Activated CD8-positive, alpha-beta T cell treated with anti-CD3 and anti-CD28 coated beads, Interleukin-2, amount 10 ng/mL, durations not matched to agents 7 days and 5 days (primary cell): ENCODE measurements at places on chromosomes 3 and 15.
A peak's percentile ranks its signal among the peaks of the same experiment; 100 is the strongest.

- H3K4me1 ChIP-seq, result peaks cover 13% of the 10 kb centered on the region
- H3K36me3 ChIP-seq, result no peaks in the 10 kb centered on the region
- H3K4me3 ChIP-seq, result no peak overlapping the region
- DNase-seq, result peak; percentile 38
- no peak overlapping the region for H3K27ac ChIP-seq
- peaks cover 43% of the 10 kb centered on the region for H3K27me3 ChIP-seq
These were observed 951 bp downstream of the GPR62 start for GRCh38 chr3:51955893-51956770.

DNA sequence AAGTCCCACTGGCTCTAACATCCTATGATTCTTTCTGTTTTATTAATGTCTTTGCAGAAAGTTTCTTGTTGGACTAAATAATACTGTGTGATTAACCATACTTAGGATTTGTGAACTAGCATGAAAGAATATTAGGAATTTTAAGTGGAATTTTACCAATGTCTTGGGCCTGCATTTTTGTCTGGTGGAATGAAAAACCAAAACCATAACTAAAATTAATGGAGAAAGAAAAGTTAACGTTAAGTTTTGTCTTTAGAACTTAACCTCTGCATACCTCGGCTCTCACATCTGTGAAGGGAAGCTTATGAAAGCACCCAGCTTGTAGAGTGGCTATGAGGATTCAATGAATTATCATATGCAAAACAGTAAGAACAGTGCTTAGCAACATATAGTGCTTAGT is 6.5 kb downstream of the FBN1 start:
- no peaks in the 10 kb centered on the region for H3K4me1 ChIP-seq
- H3K27ac ChIP-seq, result no peak overlapping the region
- H3K36me3 ChIP-seq, result no peaks in the 10 kb centered on the region
- no peak overlapping the region for H3K4me3 ChIP-seq

GRCh38 chr3:161854232-161854771 is 357.7 kb downstream of the OTOL1 start:
- no peaks in the 10 kb centered on the region for H3K27me3 ChIP-seq
- DNase-seq, result peak; percentile 27
- H3K36me3 ChIP-seq, result no peaks in the 10 kb centered on the region
- no peak overlapping the region for H3K4me3 ChIP-seq

GRCh38 chr3:19945969-19946831 is 697 bp upstream of the RAB5A start:
- peaks cover 30% of the 10 kb centered on the region for H3K36me3 ChIP-seq
- H3K4me1 ChIP-seq, result peaks cover 38% of the 10 kb centered on the region

GRCh38 chr15:29533647-29534046 is 264.0 kb upstream of the NSMCE3 start:
- H3K27ac ChIP-seq, result no peak overlapping the region
- no peak for DNase-seq
- H3K36me3 ChIP-seq, result no peaks in the 10 kb centered on the region
- no peaks in the 10 kb centered on the region for H3K4me1 ChIP-seq

DNA sequence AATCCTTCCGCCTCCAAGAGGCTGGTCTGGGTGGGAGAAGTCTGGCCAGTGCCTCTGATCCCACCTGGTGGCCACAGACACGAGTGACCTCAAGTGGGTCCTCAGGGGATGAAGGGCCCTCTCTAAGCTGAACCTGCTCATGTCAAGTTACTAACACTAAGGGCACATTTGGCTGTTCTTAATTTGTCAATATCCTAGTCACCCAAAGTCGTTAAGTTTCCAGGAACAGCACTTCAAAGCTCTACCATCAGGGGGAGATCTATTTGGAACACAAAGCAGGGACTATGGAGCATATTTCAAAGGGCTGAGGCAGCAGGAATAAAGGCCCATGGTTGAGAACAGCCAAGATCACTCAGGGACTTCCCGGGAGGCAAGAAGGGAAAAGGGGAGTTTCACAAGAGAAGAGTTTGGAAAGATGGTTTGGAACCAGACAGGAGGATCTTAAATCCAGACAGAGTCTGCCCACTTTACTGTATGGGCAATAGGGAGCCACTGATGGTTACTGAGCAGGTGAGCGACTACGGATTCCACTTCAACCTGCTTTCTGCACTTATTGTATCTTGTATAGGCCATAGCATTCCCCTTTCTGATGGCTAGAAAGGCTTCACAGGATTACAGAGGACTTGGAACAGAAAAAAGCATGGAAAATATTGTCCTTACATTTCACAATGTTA is 13.7 kb downstream of the OXTR start:
- no peak overlapping the region for H3K27ac ChIP-seq
- H3K4me3 ChIP-seq, result no peak overlapping the region
- H3K4me1 ChIP-seq, result no peaks in the 10 kb centered on the region

GRCh38 chr3:88678747-88679146 is 428.7 kb upstream of the EPHA3 start:
- no peaks in the 10 kb centered on the region for H3K27me3 ChIP-seq
- no peak for DNase-seq
- no peaks in the 10 kb centered on the region for H3K36me3 ChIP-seq
- H3K4me3 ChIP-seq, result no peak overlapping the region
- H3K4me1 ChIP-seq, result no peaks in the 10 kb centered on the region
- no peak overlapping the region for H3K27ac ChIP-seq

DNA sequence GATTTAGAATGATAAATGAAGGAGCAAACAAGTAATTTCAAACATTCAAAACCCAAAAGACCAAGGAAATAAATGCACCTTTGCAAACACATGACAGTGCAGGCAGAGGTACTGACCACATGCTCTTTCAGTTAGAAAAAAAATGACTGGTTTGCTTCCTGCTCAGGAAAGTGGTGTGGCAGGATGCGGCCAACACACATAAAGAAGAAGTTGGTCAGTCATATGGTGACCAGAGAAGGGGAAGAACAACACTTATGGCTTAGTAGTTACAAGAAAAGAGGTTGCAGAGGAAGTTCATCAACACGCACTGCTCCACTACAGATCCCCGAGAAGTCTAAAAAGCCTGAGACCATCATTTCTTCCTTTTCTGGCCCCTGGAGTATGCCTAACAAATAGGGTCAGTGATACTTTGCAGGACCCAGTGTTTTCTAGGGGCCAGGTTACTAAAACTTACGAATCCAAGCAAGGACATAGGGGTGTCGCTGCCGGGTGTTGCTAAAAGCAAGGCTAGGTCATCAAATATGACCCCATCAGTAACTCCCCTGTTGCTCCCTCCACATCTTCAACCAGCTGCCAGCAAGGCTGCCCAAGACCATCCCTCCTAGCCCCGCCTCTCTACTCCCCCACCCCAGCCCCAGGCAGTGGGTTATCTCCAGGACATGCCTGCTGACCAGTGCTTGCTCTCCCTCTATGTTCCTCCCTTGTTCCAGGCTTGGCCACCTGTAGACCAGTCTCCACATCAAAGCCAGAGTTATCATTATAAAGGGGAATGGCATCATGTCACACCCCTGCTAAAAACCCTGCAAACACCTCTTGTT is 11.2 kb downstream of the ATP8B4 start:
- peak overlapping the region; percentile 91 for H3K27ac ChIP-seq
- peaks cover 93% of the 10 kb centered on the region for H3K4me1 ChIP-seq
- H3K36me3 ChIP-seq, result peaks cover 51% of the 10 kb centered on the region
- peak; percentile 71 for DNase-seq
- peak overlapping the region; percentile 73 for H3K4me3 ChIP-seq
- H3K27me3 ChIP-seq, result no peaks in the 10 kb centered on the region

DNA sequence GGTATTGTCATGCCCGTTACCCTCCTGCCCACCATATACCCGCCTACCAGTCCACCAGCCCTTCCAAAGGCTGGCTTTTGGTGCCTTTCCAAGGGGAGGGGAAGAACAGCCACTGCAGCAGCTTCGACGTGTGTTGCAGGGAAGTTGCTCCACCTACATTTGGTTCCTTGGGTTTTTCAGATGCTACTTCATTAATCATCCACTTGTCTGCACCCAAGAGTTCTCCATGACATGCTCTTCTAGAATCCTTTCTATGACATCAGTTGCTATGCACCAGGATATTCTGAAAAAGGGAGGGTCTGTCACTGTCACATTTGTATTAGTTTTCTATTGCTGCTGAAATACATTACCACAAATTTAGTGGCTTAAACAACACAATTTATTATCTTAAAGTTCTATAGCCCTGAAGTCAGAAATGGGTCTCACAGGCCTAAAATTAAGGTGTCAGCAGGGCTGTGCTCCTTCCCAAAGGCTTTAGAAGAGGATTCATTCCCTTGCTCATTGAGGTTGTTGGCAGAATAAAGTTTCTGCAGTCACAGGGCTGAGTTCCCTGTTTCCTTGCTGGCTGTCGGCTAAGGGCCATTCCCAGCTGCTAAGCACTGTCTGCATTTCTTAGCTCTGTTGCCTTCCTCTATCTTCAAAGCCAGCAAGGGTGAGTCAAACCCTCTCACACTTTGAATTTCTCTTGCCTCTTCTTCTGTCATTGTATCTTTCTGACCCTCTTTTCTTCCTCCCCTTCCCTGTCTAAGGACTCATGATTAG is at the start of gene LYZL4:
TSS of gene LYZL4 (minus strand) at position 241 of the 762 bp plus-strand sequence. CDS start 3,359 bp downstream, outside the sequence.
- no peak within 1 kb of the TSS for H3K4me3 ChIP-seq
- no peak within 1 kb of the TSS for H3K27ac ChIP-seq
- H3K36me3 ChIP-seq, result no peaks in the 10 kb centered on the region
- no peaks in the 10 kb centered on the region for H3K4me1 ChIP-seq

- H3K36me3 ChIP-seq, result no peaks in the 10 kb centered on the region
- no peak overlapping the region for H3K4me3 ChIP-seq
- peaks cover 26% of the 10 kb centered on the region for H3K27me3 ChIP-seq
- no peak for DNase-seq
- no peaks in the 10 kb centered on the region for H3K4me1 ChIP-seq
These were observed 22.2 kb downstream of the SV2B start for GRCh38 chr15:91122296-91122695.

- H3K4me3 ChIP-seq, result no peak overlapping the region
- peaks cover 16% of the 10 kb centered on the region for H3K4me1 ChIP-seq
- no peaks in the 10 kb centered on the region for H3K27me3 ChIP-seq
- no peaks in the 10 kb centered on the region for H3K36me3 ChIP-seq
- no peak overlapping the region for H3K27ac ChIP-seq
These were observed 47.3 kb downstream of the ITGA11 start for GRCh38 chr15:68384451-68385239.

DNA sequence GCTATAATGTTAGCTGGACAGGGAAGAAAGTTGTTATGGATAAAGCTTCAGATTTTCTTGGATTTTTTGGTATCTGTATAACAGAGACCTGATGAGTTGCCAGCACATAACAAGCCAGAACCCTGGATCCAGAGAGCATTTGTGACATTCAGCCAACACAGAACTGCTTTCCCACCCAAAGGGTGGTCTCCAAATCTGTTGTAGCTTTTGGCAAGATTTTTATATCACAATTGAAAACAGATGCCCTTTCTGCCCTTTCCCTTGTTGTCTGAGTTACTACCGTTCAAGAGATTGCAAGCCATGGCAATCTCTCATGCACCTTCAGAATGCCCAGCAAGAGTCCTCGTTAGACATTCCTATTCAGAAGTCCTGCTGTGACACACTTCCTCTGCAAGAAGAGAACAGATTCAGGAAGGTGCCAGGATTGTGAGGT is 107.6 kb upstream of the FGF7 start:
- H3K27ac ChIP-seq, result no peak overlapping the region
- H3K4me1 ChIP-seq, result no peaks in the 10 kb centered on the region
- DNase-seq, result no peak
- H3K36me3 ChIP-seq, result peaks cover 22% of the 10 kb centered on the region
- H3K27me3 ChIP-seq, result no peaks in the 10 kb centered on the region
- H3K4me3 ChIP-seq, result no peak overlapping the region

DNA sequence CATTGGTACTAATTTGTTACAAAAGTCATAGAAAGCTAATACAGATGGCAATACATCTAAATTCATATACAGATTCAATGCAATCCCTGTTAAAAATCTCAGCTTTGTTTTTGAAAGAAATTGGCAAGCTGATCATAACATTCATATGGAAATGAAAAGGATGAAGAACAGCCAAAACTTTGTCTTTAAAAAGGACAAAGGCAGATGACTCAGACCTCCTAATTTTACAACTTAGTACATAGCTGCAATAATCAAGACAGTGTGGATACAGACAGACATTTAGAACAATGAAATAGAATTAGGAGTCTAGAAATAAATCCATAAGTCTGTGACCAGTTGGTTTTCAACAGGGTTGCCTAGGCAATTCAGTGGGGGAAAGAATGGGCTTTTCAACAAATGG is 63.3 kb downstream of the AQP9 start:
- H3K27me3 ChIP-seq, result peaks cover 39% of the 10 kb centered on the region
- no peaks in the 10 kb centered on the region for H3K4me1 ChIP-seq
- H3K36me3 ChIP-seq, result no peaks in the 10 kb centered on the region
- H3K4me3 ChIP-seq, result no peak overlapping the region
- no peak overlapping the region for H3K27ac ChIP-seq

DNA sequence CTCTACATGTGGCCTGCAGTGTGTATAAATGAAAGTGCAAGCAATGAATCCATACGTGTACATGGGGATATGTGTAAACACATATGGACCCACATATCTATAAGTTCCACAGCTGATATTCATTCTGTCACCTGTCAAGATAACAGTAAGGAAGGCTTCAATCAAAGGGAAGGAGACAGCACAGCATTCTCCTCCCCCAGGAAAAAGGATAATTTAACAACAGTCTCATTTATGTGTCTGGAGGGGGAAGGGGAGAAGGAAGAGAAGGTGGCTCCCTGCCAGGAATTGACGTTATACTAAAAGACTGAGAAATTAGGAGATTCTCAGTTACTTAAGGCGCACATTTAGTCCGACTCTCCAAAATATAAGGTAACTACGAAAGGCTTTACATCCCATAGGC is 345.9 kb downstream of the FOXP1 start:
- peaks cover 4% of the 10 kb centered on the region for H3K4me1 ChIP-seq
- no peak for DNase-seq
- H3K27ac ChIP-seq, result no peak overlapping the region

DNA sequence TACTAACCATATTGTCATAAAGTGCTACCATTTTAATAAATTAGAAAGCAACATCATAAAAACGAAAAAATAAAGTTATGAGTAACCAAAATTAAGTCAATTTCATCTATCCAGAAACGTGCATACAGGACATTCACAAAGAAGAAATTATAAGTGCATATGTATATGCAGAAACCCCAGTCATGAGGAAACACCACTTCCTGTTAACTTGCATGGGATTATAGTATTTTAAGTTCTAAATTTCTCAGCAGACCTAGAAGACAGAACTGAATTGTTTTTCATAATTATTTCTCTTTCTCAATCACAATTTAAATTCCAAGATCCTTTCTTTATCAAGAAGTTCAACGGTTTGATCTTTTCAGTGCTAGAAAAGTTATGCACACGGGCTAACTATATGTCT is 1.4 kb upstream of the KBTBD8 start:
- H3K4me1 ChIP-seq, result peaks cover 30% of the 10 kb centered on the region
- DNase-seq, result no peak
- no peak overlapping the region for H3K4me3 ChIP-seq
- H3K27ac ChIP-seq, result no peak overlapping the region
- H3K36me3 ChIP-seq, result peaks cover 5% of the 10 kb centered on the region
- H3K27me3 ChIP-seq, result peaks cover 22% of the 10 kb centered on the region

DNA sequence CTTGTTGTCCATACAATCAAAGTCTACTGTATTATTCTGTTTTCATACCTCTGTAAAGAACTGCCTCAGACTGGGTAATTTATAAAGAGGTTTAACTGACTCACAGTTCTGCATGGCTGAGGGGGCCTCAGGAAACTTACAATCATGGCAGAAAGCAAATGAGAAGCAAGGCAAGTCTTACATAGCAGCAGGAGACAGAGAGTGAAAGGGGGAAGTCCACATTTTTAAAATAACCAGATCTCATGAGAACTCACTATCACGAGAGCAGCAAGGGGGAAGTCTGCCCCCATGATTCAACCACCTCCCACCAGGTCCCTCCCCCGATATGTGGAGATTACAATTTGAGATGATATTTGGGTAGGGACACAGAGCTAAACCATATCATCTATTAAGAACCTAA is 724.6 kb upstream of the CBLB start:
- H3K27me3 ChIP-seq, result no peaks in the 10 kb centered on the region
- H3K27ac ChIP-seq, result no peak overlapping the region
- no peak for DNase-seq
- no peak overlapping the region for H3K4me3 ChIP-seq
